Stimulated activated CD4-positive, alpha-beta T cell treated with anti-CD3 and anti-CD28 coated beads, Interleukin-15, amount 100 ng/mL, for 1 hour (primary cell): ENCODE measurements at places on chromosomes 12 and 14.
A peak's percentile ranks its signal among the peaks of the same experiment; 100 is the strongest.

GRCh38 chr12:131008-131407, 64.4 kb downstream of the IQSEC3 start:
- DNase-seq: no peak

GRCh38 chr14:29650554-29651269, 276.9 kb downstream of the PRKD1 start:
- DNase-seq: no peak

DNA sequence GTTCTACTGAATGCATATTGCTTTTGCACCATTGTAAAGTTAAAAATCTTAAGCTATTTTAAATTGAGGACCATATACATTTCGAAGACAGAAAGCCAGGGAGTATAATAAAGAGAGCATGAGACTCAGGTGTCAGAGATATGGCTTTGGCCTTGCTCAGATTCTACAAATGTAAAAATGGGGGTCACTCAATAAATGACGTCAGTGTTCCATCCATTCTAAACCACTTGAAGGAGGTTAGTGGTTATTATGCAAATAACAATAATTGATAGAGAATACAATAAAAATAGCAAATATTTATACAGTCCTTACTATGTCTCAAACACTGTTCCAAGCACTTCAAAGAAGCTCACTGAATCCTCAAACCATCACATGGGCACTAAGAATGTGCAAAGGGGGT, 20.1 kb downstream of the RTN1 start:
- no peak for DNase-seq

DNA sequence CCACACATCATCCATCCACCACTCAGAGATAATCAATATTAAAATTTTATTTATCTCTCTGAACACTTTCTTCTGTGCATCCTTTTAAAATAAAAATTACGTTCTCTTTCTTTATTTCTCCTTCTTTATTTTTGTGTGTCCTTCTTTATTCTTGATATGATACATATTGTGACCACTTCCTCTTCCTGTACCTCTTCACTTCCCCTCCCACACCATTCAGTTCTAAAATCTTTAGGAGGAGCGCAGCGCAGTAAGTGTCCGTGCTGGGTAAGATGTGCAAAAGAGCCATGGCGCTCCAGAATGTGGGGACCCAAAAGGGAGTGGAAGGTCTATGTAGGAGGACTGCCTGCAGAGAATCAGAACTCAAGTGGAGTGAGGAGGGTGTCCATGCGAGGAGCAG, 256.7 kb downstream of the ITPR2 start:
- DNase-seq: no peak

DNA sequence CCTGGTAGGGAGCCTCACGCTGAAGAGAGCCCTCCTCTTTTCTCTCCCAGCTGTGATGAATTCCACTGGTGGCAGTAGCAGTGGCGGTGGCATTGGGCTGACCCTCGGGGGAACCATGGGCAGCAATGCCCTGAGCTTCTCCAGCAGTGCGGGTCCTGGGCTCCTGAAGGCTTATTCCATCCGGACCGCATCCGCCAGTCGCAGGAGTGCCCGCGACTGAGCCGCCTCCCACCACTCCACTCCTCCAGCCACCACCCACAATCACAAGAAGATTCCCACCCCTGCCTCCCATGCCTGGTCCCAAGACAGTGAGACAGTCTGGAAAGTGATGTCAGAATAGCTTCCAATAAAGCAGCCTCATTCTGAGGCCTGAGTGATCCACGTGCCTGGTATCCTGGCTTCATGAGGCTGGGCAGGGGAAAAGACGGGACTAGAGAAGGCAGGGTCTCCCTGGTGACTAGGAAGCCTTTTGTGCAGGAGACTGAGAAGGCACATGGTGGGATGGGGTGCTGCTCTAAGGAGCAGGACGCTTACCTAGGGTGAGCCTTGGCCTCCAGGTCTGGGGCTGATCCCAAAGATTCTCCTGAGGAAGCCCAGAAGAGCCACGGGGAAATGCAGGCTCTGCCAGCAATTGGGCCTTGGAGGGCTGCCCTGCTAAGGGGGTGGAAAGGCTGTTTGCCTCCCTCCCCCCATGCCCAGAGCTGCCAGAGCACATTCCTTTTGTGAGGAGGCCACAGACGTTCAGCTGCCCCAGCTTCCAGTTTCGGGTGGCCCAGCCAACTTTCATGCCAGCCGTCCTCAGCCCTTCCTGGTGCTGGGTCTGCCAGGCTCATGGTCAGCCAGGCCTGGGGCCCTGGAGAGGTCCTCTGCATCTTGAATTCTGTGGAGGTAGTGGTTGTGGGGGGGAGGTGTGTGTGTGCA, 15.8 kb downstream of the KRT7 start:
- DNase-seq: no peak

GRCh38 chr14:96705422-96706092, 91.6 kb upstream of the VRK1 start:
- DNase-seq: no peak

DNA sequence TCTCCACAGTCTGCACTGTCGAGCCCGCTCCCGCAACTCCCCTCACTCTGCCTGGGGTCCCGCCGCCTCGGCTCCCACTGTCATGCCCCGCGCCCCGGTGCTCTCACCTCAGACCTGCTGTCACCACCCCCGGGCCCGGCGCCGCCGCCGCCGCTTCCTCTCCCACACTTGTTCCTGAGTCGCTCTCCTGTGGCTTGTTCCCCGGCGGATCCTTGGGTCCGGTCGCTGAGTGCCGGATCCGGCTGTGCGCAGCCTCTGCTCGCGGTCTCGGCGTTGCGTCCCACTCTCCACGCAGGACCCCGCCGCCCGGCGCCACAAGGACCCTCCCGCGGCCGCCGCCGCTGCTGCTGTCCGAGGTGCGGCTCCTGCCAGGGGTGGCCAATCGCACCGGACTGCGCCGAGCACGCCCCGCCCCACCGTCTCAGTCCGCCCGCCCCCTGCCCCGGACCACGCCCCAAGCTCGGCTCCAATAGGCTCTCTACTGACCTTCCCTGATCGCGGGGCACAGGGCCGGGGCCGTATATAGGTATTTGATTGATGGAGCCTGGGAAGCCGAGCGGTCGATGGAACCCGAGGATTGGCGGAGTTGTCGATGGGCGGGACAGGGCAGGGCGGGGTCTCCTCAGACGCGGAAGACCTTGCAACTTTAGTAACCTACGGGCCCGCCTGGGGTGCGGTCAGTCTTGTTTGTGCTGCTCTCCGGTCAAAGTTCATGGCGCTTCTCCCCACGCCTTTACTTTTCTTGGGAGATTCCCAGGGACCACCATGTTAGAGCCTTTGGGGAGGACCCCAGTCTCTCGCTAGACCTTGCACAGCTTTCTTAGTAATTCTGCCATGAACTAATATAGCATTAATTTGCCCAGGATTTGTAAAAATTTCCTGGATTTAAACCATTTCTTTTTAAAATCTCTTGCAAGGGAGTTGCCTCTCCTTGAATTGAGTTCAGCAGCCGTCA, at the start of gene TAOK3:
TSS of gene TAOK3 (minus strand) at position 367 of the 955 bp plus-strand sequence. CDS start 117,340 bp downstream, outside the sequence.
- peak; percentile 95 for DNase-seq

GRCh38 chr12:124222368-124223245, 72.3 kb upstream of the RFLNA start:
- DNase-seq: no peak

DNA sequence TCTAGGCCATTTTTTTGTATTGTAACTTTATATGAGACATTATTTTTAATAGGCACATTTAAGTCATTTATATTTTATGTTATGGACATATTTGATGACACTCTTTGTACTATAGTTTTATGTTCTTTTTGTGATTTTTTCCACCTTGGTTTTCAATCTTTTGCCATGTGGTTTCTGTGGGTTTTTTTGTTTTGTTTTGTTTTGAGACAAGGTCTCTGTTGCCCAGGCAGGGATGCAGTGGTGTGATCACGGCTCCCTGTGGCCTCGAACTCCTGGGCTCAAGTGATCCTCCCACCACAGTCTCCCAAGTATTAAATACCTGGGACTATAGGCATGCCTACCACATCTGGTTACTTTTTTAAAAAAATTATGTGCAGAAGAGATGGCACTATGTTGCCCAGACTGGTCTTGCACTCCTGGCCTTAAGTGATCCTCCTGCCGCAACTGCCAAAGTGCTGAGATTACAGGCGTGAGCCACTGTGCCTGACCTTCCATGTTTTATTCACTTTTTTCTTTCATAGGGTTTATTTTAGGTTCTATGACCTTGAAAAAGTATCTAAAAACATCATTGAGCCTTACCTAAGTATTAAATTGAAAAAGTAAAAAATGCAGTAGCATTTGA, 16.3 kb downstream of the MSRB3 start:
- no peak for DNase-seq
